ENCODE measurements at places on chromosomes 6 and 20. TPM values are rescaled to one million over a fixed set of nuclear protein-coding genes. Genes with fewer than 3 reads are reported as not detected.

DNA sequence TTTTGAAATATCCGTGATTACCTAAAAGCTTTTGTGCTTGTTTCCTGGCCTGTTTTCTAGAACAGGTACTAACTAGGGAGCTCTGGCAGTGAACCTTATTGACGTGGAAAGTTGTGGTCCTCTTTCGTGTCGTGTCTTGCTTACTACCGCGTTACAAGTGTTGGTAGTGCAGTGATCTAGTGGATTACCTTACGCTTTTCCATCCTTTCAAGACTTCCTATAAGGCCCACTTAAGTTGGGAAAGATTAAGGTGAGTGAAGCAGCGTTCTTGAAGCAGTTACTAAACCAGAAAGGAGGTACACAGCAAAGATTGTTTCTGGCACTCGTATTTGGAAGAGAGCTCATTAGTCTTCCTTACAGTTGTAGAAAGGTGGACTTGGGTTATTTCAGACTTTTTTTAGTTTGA is 1.9 kb downstream of the PNRC1 start:
- DNase-seq = no peak

Gene BTN1A1
- total RNA-seq = not detected

- DNase-seq = no peak
Observed at GRCh38 chr20:41044409-41045062, 15.9 kb downstream of the TOP1 start.

- DNase-seq = no peak
Observed at GRCh38 chr20:20366876-20367574, 879 bp upstream of the INSM1 start.

DNA sequence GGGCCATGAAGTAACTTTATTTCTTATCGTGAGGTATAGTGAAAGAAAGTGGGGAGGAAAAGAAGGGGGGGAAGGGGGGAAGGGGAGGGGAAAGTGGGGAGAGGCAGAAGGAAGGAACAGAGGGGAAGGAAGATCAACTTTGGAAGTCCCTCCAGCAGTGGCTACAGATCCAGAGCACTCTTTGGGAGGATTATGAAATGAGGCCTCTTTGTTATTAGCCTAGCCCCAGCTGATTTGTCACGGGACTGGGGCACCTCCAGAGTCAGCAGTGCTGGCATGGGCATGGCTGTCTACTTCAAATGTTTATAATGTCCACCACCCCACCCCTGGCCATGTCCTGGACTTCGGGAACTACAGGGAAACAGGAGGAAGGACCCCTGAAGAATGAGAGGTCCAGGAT is 7.6 kb downstream of the MOCS1 start:
- DNase-seq = no peak

DNA sequence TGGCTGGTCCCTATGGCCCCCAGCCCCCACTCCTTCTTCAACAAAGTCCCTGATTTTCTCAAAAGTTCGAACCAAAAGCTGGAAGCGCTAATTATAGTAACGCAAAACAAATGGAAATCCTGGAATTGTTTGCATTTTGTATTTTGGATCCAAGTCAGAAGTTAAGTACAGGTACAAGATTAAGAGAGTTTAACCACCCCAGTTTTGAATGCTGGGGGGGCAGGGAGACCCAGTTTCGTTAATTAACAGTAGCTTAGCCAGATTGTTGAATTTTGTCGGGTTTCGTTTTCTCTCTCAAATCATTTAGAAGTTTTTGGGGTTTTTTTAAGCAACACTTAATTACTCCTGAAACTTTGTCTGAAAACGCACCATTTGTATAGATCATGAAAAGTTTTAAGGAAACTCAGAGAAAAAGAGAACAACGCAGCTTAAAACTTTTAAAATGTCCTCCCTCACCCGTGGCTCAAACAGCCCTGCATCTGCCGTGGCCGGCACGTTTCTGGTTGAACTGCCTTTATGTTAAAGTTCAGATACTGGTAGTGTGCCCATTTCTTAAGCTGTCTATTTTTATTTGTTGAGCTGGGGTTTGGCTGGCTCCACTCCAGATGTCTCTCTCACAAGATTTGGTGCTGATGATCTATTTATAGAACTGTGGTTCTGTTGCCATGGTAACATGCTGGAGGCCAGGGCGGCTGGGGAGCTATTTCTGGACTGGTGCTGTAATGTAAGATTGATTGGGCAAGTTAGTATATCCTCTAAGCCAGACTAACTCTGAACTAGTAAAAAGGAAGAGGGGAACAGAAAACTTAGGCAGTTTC is 55.0 kb downstream of the GNAS start:
- peak; percentile 10 for DNase-seq

Gene RIMS1
- total RNA-seq = not detected

Gene RUNX2
- total RNA-seq = 26.5 TPM

Gene PCNA
- total RNA-seq = 469 TPM

Gene GUCA1A
- not detected for total RNA-seq

DNA sequence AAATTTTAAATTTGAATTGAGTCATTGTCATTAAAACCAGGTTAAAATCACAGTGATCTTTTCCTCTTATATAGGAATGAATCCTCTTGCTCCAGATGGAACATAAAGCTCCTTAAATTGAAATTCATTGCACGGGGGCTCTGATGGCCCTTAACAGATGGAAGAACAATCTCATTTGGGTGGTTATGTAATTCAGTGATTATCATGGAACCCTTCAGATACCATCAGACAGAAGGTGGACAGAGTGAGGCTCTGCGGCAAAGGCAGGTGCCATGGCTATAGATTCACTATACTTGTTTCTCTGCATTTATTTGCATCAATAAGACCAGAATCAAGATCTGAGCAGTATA is 17.8 kb upstream of the RNF182 start:
- DNase-seq = no peak

Gene ULBP1
- 1.2 TPM for total RNA-seq

- DNase-seq = no peak
Observed at GRCh38 chr6:11270030-11271027, 37.9 kb upstream of the NEDD9 start.

Gene ADGRB3
- total RNA-seq = not detected

DNA sequence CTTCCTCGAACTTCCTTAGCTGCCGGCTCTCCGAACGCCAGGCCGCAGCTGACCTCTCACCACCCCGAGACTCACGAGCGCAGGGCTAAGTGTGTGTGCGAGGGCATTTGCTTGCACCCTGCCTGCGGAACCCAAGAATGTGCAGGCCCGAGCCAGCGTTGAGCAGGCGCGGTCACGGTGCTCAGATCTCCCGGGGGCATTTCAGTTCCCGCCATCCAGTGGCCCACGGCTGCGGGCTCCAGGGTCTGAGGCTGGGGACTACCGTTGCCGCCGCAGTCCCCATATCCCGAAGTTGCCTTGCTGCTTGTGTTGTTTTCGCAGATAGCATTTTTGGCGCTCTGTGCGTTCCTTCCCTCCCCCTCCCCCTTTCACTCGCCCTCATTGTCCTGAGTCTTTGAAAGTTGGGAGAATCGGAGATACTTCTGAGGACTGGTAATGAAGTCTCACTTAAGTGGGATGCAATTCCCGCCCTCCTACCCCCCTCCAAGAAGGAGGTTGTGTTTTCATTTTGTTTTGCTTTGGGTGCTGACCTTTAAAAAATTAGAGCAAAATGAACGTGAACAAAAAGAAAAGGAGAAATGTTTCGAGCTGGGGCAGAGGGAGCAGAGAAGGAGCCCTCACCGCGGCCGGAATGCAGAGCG is 1.7 kb downstream of the NR2E1 start:
- no peak for DNase-seq

DNA sequence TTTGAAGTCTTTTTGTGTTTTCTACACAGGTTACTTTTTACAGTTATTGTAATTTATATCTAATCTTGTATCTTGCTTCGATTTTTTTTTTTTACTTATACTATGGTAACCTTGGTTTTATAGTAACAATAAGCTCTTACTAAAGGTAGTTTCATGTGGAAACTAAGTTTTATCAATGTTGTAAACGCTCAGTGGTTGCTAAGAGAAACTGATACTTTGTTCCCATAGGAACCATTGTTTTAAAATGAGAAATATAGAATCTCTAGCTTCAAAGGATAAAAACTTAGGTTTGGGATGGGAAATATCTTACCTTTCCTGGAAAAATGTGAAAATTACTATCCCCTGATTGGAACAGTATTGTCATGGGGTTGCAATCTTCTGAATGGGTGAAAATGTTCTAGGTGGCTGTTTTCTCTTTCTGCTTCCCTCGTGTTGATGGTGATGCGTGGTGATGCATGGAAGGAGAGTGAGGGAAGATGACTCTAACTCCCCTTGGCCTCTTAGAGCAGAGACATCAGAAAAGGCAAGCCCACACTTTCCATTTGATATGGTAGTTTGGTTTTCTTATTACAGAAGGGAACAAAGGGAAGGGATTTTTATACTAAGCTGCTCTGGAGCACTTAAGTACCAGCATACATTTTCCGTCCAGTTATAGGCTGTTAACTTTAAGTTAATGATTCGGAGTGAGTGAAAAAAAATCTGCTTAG is 23.5 kb upstream of the BACH2 start:
- no peak for DNase-seq
